Spleen (tissue), 13 donors: ENCODE measurements at places on chromosomes 13 and 19. TPM values are rescaled to one million over a fixed set of nuclear protein-coding genes. Genes with fewer than 3 reads are reported as not detected.

GRCh38 chr13:83423861-83424260, 458.4 kb downstream of the SLITRK1 start:
- no peak overlapping the region for H3K27ac ChIP-seq
- no peaks in the 10 kb centered on the region for H3K4me1 ChIP-seq
- H3K36me3 ChIP-seq: no peaks in the 10 kb centered on the region
- no peak overlapping the region for H3K4me3 ChIP-seq

GRCh38 chr13:41905600-41906254, 55.2 kb downstream of the VWA8 start:
- H3K4me3 ChIP-seq: no peak overlapping the region
- no peaks in the 10 kb centered on the region for H3K4me1 ChIP-seq
- H3K27ac ChIP-seq: no peak overlapping the region
- peaks cover 8% of the 10 kb centered on the region for H3K36me3 ChIP-seq
- no peaks in the 10 kb centered on the region for H3K27me3 ChIP-seq
- DNase-seq: no peak

The CD209 gene
- 0.56 TPM for polyA plus RNA-seq

- H3K4me3 ChIP-seq: no peak overlapping the region
- H3K36me3 ChIP-seq: no peaks in the 10 kb centered on the region
- no peak for DNase-seq
- H3K4me1 ChIP-seq: no peaks in the 10 kb centered on the region
These were observed 6.8 kb upstream of the FRY start for GRCh38 chr13:32024750-32025149.

GRCh38 chr19:30881281-30881680, 468.0 kb downstream of the TSHZ3 start:
- no peak for DNase-seq
- no peak overlapping the region for H3K4me3 ChIP-seq
- no peaks in the 10 kb centered on the region for H3K4me1 ChIP-seq
- H3K36me3 ChIP-seq: no peaks in the 10 kb centered on the region

GRCh38 chr13:48655291-48655690, 1.6 kb downstream of the CYSLTR2 start:
- no peak for DNase-seq
- H3K4me1 ChIP-seq: peaks cover 18% of the 10 kb centered on the region
- H3K36me3 ChIP-seq: no peaks in the 10 kb centered on the region

DNA sequence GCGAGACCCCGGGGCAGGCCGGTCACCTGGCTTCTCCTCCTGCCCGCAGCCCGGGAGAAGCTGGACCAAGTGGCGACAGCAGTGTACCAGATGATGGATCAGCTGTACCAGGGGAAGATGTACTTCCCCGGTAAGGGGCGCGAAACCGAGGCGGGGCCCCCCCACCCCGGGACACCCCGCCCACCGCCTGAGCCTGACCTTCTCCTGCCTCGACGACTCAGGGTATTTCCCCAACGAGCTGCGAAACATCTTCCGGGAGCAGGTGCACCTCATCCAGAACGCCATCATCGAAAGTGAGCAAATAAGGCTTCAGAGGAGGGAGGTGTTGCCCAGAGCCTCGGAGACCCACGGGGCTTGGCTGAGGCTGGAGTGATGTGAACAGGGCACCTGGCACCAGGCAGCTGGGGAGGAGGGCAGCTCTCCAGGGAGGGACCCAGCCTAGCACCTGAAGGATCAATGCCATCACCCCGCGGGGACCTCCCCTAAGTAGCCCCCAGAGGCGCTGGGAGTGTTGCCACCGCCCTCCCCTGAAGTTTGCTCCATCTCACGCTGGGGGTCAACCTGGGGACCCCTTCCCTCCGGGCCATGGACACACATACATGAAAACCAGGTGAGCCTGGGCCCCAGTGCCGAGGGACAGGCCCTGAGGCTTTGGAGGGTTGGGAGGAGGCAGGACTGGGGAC, 629 bp downstream of the IZUMO4 start:
- H3K4me3 ChIP-seq: peak overlapping the region; percentile 83
- peak; percentile 89 for DNase-seq
- peaks cover 52% of the 10 kb centered on the region for H3K36me3 ChIP-seq

DNA sequence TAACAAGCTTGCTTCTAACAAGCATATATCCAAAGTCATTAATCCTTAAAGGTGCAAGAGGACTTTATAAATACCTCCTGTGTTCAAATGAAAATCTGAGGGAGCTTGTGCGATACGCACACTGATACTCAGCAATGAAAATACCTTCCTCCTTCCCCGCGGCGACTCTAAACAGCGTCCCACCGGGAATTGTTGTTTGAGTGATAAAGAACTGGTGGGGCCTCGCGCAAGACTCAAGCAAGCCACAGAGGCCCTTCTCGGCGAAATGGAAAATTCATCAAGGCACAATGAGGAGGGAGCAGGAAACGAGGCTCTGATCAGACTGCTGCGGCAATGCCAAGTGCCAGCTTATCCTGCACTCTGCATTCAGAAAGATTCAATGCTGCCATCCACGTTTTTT, 126.7 kb downstream of the ABCC4 start:
- DNase-seq: no peak
- no peak overlapping the region for H3K27ac ChIP-seq
- no peaks in the 10 kb centered on the region for H3K27me3 ChIP-seq
- no peaks in the 10 kb centered on the region for H3K4me1 ChIP-seq
- H3K36me3 ChIP-seq: peaks cover 38% of the 10 kb centered on the region
- no peak overlapping the region for H3K4me3 ChIP-seq
